Fibroblast of skin of abdomen (primary cell): ENCODE measurements at places on chromosomes 16 and 17.
A peak's percentile ranks its signal among the peaks of the same experiment; 100 is the strongest.

DNA sequence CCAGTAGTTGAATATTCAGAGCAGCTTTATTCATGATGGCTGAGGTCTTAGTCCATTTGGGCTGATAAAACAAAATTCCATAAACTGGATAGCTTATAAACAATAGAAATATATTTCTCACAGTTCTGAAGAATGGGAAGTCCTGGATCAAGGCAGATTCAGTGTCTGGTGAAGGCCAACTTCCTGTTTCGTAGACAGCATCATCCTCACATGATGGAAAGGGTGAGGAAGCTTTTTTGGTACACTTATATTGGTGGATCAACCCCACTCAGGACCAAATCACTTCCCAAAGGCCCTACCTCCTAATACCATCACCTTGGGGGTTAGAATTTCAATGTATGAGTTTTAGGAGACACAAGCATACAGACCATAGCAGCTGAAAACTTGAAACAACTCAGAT is 224.2 kb downstream of the CYB561 start:
- DNase-seq, result no peak

DNA sequence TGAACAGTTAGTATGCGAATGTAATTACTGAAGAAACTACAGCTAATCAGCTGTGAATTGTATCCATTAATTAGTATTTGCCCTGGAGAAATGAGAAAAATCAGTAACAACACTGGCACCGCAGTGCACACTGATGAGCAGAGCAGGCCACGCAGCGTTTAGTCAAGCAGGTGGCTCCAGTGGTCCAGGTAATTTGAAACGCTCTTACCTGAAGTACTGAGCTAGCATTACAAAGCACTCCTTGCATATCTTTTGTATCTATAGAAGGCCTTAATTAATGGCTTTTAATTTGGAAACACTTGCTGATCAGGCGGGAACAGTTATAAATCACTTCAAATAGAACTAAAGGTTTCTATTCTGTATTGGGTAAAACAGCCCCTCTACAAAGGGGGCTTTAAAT is 76.4 kb downstream of the TOX3 start:
- no peak for DNase-seq

- no peak for DNase-seq
Observed at GRCh38 chr17:75288770-75289114, 491 bp downstream of the SLC25A19 start.

DNA sequence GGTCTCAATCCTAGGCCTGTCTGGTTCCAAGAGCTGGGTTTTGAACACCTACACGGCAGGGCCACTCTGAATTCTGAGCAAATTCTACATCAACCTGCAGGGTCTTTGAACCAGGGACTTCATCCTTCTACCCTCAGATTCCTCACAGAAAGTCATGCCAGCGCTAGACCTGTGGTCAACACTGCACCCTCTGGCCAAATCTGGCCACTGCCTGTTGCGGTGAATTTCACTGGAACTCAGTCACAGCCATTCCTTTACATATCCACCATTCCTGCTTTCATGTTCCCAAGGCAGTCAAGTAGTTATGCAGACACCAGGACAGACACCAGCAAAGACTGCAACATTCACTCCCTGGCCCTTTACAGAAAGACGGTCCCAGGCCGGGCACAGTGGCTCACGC is 144.6 kb downstream of the C16orf95 start:
- DNase-seq, result no peak

DNA sequence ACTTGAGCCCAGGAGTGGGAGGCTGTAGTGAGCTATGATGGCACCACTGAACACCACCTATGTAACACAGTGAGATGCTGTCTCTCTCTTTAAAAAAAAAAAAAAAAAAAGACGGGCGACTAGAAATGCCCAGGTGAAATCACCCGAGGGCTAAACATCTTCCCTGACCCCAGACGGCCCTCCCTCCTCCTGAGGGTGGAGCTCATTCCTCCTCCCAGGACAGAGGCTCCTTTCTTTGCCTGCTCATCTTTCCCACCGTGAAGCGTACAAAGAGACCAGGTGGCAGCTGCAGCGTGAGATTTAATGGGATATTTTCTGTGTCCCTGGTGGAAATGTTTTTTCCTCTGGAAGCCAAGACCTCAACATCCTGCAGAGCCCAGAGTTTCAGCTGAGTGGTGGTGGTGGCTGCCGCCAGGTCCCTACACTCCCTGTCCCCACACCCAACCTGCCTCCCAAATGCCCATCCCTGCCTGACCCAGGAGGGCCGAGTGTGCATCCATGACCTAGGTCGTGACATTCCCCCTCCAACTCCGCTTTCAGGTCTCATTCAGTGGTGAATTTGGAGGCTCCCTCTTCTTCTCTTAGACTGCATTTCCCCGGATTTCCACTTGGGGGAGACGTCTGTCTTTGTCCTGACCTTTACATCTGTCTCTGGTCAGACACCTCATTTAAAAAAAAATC is 14.4 kb upstream of the GPRC5B start:
- peak; percentile 66 for DNase-seq

DNA sequence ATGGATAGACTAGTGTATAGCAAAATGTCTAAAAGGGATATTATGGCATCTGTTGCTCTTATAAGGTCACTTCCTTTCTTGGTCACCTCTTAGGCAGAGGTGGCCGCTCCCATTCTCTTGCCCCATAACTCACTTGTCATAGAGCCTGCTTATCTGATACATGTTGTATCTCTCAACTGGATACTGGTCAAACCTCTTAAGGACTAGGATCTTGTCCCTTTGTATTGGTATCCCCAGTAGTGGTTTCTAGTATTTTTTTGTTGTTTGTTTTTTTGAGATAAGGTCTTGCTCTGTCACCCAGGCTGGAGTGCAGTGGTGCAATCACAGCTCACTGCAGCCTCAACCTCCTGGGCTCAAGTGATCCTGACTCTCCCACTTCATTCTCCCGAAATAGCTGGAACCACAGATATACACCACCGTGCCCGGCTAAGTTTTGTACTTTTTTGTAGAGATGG is 27.0 kb downstream of the ZSWIM7 start:
- no peak for DNase-seq

DNA sequence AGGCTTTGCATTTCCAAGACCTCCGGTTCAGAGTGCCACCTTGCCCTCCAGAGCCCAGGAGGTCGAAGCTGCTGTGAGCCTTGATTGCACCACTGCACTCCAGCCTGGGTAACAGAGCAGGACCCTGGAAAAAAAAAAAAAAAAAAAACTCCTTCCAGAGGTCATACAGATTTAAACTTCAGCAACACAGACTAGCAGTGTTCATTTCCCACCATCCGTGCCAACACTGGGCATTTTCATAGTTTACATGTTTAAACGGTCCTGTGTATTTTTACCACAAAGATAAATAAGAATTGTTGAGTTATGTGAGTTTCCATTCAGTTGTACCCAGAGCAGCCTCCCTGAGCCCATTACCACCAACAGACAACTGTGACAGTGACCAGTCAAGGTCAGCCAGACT is 50.4 kb downstream of the ZDHHC7 start:
- DNase-seq, result no peak

GRCh38 chr16:56193951-56194726 is 2.9 kb downstream of the GNAO1 start:
- peak; percentile 72 for DNase-seq

DNA sequence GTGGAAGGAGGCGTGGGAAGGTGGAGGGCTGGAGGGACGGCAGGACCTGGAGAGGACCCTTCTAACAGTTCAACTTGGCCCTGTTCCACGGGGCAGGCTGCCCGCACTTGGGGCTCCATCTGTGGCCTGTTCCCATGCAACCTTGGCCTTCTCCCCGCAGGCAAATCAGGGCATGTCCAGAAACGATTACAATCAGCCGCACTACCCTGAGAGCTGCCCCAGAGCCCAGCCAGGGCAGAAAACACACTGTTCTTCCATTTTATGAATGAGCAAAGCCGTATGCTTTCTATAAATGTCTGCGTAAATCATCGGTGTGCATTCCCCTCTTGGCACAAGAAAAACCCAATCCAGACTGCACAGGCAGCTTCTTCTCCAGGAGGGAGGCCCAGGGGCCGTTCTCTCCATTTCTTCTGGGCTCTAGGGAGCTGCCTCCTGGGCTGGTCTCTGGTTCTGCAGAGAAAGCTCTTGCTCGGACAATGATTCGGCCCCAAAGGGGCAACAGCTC is 228.7 kb downstream of the SOX9 start:
- DNase-seq, result no peak

DNA sequence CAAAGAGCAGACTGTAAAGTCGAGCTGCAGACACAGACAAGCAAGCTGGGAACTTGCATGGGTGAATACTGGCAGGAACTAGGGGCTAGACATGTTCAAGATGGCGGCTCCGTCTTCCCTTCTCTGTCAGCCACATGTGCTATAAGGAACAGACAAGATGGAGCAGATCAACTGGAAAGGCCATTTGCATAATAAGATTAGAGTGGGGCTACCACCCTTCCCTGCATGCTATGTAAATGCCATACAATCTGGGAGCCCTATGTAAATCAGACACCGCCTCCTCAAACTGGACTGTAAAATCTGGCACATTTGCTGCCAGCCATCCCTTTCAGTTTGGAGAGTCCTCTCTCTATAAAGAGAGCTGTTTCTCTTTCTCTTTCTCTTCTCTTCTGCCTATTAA is 640.1 kb upstream of the CDH8 start:
- DNase-seq, result no peak

DNA sequence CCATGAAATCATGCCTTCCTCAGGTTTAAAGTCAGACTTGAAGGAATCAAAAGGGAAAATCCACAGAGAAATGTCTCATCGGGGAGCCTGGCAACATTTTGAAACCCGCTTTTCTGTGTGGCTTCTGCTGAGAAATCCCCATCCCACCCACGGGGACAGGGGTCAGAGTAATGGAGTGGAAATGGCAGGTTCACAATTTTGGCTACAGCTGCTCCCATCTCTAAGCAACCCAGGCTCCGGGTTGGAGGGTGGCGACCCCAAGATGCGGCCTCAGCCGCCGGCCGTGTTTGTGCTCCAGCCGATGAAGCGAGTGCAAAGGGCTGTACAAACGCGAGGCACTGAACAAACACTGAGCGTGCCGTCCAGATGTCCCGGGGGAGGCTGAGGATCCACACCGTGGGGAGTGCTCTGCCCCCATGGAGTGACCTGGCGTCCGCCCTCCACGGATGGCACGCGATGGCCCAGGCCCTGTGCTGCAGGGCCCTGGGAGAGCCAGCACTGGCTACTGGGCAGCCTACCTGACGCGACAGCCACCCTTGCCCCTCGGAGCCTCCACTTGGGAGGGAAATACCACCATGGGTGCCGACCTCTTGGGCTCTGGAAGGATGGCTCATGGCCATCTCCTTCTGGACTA is 22.2 kb downstream of the SLC43A2 start:
- no peak for DNase-seq

- no peak for DNase-seq
Observed at GRCh38 chr17:67262435-67263117, 17.6 kb upstream of the HELZ start.

DNA sequence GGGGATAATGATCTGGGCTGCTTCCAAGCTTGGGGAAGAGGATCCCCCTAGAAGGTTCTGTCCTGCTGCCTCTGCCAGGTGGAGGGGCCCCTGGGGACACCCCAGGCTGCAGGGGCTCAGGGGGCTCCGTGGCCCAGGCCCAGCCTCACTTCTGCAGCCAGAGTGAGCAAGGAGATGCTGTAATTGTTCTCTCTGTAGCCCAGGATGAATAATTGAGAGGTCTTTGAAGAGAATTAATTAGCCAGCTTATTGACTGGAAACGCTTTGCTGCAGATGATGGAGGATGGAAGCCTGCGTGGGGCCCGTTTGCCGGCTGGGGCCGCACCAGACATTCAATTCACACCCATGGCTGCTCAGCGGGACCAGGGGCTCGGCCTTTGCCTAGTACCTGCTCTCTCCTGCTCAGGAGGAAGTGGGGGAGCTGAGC is 38.5 kb downstream of the TMEM235 start:
- no peak for DNase-seq

DNA sequence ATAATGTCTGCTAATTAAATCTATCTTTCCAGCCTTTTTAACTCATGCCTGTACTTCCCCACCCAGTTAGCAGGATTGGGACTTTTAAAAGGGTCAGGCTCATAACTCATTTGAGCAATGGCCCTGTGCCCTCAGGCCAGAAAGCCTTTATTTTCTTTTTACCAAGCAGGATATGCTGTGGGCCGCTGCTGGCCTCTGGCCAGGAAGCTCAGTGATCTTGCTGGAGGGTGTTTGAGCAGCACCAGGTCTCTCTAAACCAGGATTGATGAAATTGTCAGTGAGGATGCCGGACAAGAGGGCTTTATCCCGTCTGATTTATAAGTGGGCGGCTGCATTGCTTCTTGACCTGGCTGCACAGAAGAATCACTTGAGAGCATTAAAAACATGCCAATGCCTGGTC is 187.8 kb downstream of the RAB11FIP4 start:
- DNase-seq, result no peak

GRCh38 chr17:6555331-6556120 is 829 bp downstream of the PITPNM3 start:
- peak; percentile 61 for DNase-seq

DNA sequence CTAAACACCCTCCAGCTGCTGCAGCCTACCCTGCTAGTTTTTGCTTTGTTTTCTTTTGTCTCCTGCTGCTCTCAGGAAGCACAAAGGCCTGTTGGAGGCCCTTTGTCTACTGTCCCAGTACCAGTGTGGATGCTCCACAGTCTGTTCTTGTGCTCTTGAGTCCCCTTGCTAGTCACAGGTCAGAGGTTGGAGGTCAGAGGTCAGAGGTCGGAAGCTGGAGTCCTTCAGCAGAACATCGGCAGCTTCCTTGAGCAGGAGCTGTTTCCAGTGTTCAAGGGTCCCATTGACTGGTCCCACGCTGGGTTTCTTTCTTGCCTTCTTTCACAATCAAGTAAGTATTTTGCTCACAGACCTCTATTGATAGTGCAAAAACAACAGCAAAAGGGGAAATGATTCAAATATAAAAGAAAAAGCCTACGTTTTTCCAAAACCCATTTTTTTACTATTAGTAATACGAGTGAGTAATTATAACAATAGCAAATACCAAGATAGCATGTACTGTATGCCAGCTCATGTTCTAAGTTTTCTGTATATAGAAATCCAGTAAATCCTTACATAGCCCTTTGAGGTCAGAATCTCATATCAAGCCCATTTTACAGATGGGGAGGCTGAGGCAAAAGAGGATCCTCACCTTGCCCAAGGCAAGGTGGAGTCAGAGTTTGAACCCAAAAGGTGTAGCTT is 10.9 kb upstream of the IL34 start:
- peak; percentile 74 for DNase-seq
